ENCODE measurements at places on chromosomes 4 and X. TPM values are rescaled to one million over a fixed set of nuclear protein-coding genes. Genes with fewer than 3 reads are reported as not detected.
A peak's percentile ranks its signal among the peaks of the same experiment; 100 is the strongest.

The ERCC6L gene
- 2.4 TPM for polyA plus RNA-seq

The TMEM31 gene
- 1.7 TPM for polyA plus RNA-seq

DNA sequence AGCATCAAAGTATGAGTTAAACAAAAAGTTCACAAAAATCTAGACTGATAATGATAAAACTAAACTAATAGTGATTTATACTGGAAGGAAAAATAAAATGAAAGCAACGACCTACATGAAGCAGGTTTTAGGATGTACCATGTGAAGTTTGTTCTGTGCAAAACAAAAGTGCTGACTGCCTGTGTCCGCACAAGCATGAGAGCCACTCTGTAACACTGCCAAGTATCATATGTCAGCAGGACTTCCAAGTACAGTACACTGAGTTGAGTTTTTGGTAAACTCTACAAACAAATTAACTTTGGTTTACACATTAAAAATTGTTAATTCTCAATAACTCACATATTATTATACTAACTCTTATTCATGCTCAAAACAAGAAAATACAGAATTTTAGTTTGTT, 459.0 kb downstream of the PDGFC start:
- no peak overlapping the region for H3K27ac ChIP-seq
- H3K4me3 ChIP-seq = no peak overlapping the region
- no peaks in the 10 kb centered on the region for H3K4me1 ChIP-seq
- peak; percentile 32 for DNase-seq

- H3K27ac ChIP-seq = no peak overlapping the region
- no peak overlapping the region for H3K4me3 ChIP-seq
- no peaks in the 10 kb centered on the region for H3K4me1 ChIP-seq
- H3K36me3 ChIP-seq = no peaks in the 10 kb centered on the region
- no peak for DNase-seq
These were observed 1565.4 kb downstream of the PCDH18 start for GRCh38 chr4:135966936-135967335.

DNA sequence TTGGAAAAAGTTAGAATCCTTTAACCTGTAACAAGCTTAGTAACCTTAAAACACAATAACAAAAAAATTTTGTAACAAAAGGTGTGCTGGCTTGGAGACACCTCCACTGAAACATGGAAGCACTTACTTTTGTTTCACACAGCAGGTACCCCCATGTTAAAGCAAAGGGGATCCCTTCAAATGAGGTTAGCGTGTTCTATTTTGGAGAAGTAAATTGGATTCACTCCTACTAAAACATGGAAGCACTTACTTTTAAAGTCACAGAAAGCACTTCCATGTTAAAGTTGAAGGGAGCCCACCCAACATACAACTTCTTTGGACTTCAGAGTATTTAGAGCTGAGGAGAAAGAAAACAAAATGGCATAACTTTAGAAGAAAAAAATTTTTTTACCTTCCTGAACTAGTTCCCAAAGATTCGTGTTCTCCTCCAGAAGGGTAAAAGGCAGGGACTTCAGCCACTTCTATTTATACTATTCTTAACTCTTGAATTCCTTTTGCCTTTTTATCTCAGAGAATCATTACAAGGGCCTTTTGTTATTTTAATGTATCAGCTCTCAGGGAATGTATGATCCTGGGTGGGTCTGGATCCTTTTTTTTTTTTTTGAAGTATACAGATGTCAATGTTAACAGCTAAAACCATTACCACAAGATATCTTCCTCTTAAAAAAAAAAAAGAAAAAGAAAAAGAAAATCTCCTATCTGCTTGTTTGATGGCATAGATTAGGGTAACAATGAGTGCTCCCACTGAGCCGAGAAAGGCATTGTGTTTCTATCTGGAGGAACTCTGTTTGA, 11.5 kb downstream of the LARP7 start:
- H3K4me1 ChIP-seq = peaks cover 45% of the 10 kb centered on the region
- peaks cover 14% of the 10 kb centered on the region for H3K36me3 ChIP-seq
- no peak for DNase-seq

- H3K27me3 ChIP-seq = no peaks in the 10 kb centered on the region
- H3K27ac ChIP-seq = no peak overlapping the region
- H3K4me1 ChIP-seq = no peaks in the 10 kb centered on the region
- no peak overlapping the region for H3K4me3 ChIP-seq
- no peaks in the 10 kb centered on the region for H3K36me3 ChIP-seq
- DNase-seq = no peak
These were observed 409.2 kb downstream of the NKX6-1 start for GRCh38 chr4:84089652-84090437.
